ENCODE measurements at places on chromosomes 7 and 10.

DNA sequence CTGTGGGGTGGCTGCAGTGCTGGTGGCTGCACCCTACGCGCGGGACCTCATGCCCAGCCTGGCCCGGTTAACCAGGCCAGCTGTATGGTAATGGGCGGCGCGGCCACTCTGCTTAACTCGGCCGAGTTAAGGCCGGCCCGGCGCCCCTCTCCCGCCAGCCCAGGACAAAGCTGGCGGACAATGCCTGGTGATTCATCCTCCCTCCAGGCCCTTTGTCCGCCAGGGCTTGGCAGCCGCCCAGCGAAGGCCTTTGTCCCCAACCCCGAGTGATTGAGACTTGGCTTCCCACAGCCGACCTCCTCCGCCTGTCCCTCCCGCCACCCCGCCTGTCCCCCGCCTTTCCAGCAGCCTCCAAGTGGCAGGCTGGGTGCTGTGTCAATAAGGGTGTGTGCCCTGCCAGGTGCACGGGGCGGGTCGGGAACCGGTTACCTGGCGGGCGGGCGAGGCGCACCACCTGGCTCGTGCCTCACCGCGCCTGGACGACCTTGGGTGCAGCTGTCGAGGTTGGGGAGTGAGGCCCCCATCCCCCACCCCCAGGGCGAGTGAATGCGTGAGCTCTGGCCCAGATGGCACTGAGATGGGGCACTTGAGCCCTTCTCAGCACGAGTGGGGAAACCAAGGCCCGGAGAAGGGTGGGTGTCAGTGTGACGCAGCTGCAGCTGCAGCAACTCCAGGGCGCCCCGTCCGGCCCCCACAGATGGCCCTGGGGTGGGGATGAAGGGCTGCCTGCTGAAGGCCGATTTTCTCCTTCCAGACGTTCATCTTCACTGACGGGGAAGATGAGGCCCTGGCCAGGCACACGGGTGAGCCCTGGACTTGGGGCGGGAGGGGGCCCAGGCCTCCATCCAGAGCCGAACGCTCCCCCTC, 4.6 kb downstream of the LFNG start:
- DNase-seq: no peak

DNA sequence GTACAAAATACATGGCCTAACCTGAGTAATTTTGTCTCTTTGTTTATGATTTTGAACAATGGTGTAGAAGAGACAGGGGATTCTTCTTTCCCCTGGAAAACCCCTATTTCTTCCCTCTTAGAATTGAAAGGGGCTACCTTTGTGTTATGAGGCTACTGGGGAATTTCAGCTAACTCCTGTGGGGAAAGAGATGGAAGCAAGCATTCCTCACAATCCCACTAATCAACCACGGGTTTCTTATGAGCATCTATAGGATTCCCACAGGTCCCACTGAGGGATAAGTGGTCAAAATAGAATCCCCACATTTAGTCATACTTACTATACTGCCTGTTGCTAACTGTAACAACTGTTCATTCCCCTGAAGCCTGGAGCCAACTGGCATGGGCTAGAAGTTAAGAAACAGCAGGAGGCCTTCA, 32.2 kb upstream of the ITGB8 start:
- DNase-seq: no peak

DNA sequence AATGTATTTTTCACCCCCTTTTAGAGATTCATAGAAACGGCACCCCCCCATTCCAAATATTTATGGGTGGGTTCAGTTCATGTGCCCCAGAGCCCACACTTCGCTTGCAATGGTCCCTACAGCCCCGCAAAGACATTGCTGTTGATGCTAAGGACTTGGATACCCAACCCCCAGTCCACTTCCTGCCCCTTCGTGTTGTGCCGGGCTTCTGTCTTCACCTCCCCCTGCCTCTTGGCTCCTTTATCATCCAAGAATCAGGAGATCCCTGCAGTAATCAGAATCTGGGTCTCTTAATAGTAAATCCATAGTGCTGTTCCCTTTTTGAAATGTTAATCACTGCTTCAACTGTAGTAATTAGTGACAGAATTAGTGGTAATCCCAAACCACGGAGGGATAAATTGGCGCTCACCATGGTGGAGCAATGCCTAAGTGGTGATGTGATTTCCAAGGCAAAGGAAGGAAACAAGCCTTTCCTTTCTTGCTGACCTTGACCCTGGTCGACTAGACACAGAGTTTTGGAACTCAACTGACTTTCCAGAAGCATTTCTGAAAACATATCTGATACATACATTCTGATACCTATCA, 67.7 kb downstream of the HK1 start:
- no peak for DNase-seq

DNA sequence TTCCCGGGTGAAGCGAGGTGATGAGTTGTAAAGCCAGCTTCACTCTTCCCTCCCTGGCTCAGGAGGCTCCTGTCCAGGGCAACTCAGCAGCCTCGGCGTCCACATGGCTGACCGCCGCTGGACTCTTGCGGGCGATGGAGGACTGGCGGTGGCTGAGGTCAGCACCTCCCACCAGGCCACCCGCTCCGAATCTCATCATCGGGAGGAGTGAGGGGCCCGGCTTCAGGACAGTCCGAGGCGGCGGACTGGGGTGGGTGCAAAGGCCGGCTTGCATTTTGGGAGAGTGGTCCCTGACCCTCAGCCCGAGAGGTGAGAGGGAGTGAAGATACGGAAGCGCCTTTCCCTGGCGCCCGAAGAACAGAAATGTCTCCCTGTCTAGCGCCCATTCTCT, 759 bp downstream of the DNAJB12 start:
- no peak for DNase-seq

- no peak for DNase-seq
Observed at GRCh38 chr7:25303281-25304181, 75.2 kb upstream of the NPVF start.

- DNase-seq: no peak
Observed at GRCh38 chr7:25148772-25149575, 23.9 kb upstream of the CYCS start.

DNA sequence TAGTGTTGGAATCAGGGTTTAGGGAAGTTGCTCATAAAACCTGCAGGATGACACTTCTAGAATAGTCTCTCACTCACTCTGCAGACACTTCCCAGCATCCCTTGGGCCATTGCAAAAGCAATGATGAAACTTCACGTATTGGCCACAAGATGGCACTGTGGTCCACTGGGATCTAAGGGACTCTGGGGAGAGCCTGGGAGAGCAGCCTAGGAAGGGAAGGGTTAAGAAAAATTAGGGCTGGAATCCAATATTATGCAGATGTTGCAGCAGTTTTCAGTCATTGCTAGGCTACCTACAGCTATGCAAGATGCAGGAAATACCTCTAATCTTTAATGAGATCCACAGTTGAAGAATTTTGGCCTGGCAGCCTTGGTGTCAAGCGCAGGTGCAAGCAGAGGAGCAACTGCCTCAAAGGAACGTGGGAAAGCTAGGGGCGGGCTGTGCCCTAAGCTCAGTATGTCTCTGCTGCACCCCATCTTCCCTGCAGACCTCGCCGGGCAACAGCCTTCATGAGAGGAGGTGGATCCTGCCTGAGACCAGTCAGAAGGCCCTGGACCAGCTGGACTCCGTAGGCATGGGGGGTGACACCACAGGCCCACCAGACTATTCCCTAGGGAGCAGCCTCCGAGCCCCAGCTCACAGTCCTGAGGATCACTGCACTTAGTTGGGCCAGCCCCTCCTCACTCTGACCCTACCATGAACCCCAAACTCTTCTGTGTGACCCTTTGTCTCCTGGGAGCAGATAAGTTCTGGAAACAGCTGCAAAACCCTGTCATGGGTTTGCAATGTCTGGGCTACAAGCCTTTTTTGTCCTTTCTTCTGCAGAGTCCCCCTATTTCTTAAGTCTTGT, 127.9 kb upstream of the PRSS58 start:
- DNase-seq: no peak

DNA sequence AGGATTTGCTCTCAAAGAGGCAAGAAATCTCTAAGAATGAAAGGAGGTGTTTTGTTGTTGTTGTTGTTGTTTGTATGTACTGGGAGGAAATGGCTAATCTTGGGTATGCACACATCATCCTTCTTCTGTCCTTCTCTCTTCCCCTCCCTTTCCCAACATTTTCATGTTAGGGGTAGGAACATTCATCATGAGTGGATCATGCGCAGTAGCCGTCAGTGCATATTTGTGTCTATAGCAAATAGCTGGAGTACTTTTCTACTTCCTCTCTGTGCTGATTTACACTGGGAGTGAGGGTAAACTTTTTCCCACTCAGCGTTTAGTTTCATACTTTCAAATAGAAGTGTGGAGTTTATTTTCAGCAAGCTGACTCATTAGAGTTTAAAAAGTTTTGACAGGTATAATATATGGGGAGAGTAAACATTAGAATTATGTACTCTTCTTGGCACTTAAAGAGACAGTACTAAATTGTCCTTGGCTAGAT, 80.5 kb upstream of the PRKG1 start:
- no peak for DNase-seq
